ENCODE measurements at places on chromosomes 5 and 9. TPM values are rescaled to one million over a fixed set of nuclear protein-coding genes. Genes with fewer than 3 reads are reported as not detected.

LIX1 gene
- polyA plus RNA-seq = not detected

NR2F1-AS1 gene
- 12.8 TPM for polyA plus RNA-seq

NSMF gene
- polyA plus RNA-seq = 45.9 TPM

GRCh38 chr9:125982798-125983406 lies 235.7 kb downstream of the PBX3 start:
- DNase-seq = no peak
- H3K4me1 ChIP-seq = no peaks in the 10 kb centered on the region
- peaks cover 13% of the 10 kb centered on the region for H3K27me3 ChIP-seq

DNA sequence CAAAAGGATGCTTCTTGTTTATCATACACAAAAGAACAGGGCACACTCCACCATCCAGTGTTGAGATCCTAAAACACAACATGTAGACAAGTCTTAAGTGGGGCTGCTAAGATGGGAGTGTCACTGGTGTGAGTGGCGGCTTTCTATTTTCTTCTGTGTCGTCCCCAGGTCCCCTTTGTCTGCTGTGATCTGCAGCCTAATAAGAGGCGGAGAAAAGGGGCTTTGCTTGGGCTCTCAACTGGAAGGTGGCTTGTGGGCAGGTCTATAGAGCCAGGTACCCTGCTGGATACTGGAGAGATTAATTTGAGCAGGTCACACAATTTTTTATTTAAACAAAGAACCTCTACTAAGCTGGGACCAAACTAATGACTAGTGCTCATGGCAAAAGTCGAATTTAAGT lies 126.1 kb upstream of the SAP30L start:
- H3K4me3 ChIP-seq = no peak overlapping the region
- DNase-seq = no peak
- H3K27me3 ChIP-seq = no peaks in the 10 kb centered on the region
- peaks cover 3% of the 10 kb centered on the region for H3K4me1 ChIP-seq

GRCh38 chr9:99401680-99402504 lies 179.8 kb downstream of the SEC61B start:
- no peaks in the 10 kb centered on the region for H3K27me3 ChIP-seq
- peak overlapping the region; percentile 44 for H3K27ac ChIP-seq
- H3K36me3 ChIP-seq = no peaks in the 10 kb centered on the region
- peaks cover 21% of the 10 kb centered on the region for H3K4me1 ChIP-seq
- DNase-seq = peak; percentile 56
- no peak overlapping the region for H3K4me3 ChIP-seq

DNA sequence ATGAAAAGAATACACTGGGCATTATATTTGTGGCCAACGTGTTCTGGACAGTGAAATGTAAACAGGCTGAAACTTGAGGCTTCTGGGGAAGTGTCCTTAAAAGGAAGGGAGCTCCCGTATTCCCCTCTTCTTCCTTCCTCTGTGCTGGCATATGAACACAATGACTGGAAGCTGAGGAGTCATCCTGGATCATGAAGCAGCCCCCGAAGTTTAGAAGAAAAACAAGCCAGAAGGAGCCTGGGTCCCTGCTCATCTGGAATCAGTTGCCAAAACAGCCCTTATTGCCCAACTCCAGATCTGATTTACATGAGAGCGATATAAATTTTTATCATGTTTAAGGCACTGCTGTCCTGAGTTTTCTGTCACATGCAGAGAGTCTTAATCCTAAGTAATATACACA lies 65.4 kb upstream of the SLC1A1 start:
- peaks cover 3% of the 10 kb centered on the region for H3K27me3 ChIP-seq
- H3K4me3 ChIP-seq = no peak overlapping the region
- no peak for DNase-seq
- H3K27ac ChIP-seq = no peak overlapping the region
- peaks cover 4% of the 10 kb centered on the region for H3K4me1 ChIP-seq

- no peak overlapping the region for H3K4me3 ChIP-seq
- no peak for DNase-seq
- H3K27ac ChIP-seq = no peak overlapping the region
- H3K27me3 ChIP-seq = no peaks in the 10 kb centered on the region
- H3K4me1 ChIP-seq = no peaks in the 10 kb centered on the region
Measured at GRCh38 chr5:68757626-68758212, 336.1 kb upstream of the SLC30A5 start.

- H3K27ac ChIP-seq = no peak overlapping the region
- peak; percentile 75 for DNase-seq
- no peaks in the 10 kb centered on the region for H3K36me3 ChIP-seq
- peaks cover 2% of the 10 kb centered on the region for H3K4me1 ChIP-seq
Measured at GRCh38 chr9:72292874-72293607, 72.0 kb downstream of the ZFAND5 start.

GRCh38 chr5:35313291-35313690 lies 83.0 kb upstream of the PRLR start:
- no peak overlapping the region for H3K4me3 ChIP-seq
- no peak overlapping the region for H3K27ac ChIP-seq
- H3K4me1 ChIP-seq = no peaks in the 10 kb centered on the region

DNA sequence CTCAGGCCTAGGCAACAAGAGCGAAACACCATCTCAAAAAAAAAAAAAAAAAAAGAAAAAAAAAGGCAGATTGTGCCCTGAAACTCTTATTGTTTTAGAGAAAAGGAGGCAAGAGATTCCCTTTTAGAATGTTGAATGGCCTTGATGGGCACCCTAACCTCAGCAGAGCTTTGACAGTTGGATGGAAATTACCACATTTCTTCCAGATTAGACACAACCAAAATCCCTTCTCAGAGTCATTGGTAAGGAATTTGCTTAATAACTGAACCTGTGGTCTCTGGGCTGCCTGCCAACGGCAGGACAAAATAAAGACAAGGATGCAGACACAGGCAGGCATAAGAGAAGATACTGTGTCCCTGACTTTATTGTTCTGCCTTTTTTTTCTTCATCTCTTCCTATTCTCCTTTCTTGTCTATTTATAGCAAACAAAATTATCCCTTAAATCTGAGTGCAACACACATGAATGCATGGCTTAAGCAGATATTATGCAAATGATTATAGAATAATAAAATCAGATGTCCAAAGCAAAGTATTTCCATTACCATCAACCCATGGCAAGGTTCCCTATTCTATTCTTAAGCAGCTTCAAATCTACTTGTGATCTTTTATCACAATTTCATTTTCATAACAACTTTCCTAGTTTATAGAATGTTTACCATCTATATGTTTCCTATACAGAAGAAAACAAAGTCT lies 37.3 kb upstream of the TRIO start:
- no peaks in the 10 kb centered on the region for H3K36me3 ChIP-seq
- DNase-seq = peak; percentile 95
- H3K27ac ChIP-seq = peak overlapping the region; percentile 93

GRM6 gene
- not detected for polyA plus RNA-seq

GRCh38 chr5:161481922-161482321 lies 64.6 kb downstream of the GABRB2 start:
- H3K27me3 ChIP-seq = no peaks in the 10 kb centered on the region
- no peaks in the 10 kb centered on the region for H3K36me3 ChIP-seq
- H3K4me3 ChIP-seq = no peak overlapping the region
- no peak for DNase-seq
- H3K27ac ChIP-seq = no peak overlapping the region
- no peaks in the 10 kb centered on the region for H3K4me1 ChIP-seq

SV2C gene
- not detected for polyA plus RNA-seq

DNA sequence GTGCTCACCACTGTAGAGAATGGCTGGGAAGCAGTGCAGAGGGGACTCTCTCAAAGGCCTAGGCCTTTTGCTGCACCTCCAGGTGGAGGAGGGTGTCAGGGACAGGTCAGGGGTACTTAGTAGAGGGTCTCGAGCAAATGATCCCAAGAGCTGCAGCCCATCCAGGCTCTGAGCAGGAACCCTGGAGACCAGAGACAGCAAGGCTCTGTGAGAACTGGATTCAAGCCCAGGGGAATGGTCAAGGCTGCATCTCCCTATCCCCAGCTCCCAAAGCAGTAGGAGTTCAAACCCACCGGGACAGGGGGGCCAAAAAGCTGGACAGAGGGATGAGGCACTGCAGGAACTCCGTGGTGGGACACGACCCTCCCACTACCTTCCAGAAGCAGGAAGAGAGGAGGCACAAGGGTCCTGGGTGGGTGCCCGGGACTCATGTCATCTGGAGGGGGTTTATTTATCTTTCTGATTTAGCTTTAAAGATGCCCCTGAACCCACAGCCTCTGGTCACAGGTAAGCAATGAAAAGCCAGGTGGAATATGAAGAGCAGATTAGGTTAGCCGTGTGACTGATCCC lies 124.8 kb downstream of the MVB12B start:
- H3K36me3 ChIP-seq = no peaks in the 10 kb centered on the region
- no peak for DNase-seq
- H3K27me3 ChIP-seq = no peaks in the 10 kb centered on the region
- H3K27ac ChIP-seq = no peak overlapping the region
- H3K4me3 ChIP-seq = no peak overlapping the region

DNA sequence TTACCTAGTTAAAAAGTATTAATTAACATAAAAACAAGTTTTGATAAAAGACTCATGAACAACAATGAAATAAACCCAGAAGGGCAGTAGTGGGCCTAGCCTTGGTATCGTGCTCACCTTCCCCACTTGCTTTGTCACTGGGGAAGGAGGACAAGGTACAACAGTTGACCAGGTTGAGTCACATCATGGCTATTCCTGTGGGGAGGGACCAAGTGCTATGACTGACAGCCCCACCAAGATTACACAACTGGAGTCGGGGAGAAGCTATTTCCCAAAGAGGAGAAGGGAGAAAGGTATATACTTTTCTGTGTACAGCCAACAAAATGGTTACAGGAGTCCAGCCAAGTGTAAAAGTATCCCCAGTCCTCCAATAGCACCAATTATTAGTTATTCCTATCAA lies 251.3 kb upstream of the RFX3 start:
- H3K36me3 ChIP-seq = no peaks in the 10 kb centered on the region
- H3K4me3 ChIP-seq = no peak overlapping the region
- no peaks in the 10 kb centered on the region for H3K4me1 ChIP-seq
- peaks cover 5% of the 10 kb centered on the region for H3K27me3 ChIP-seq
- DNase-seq = no peak

GRXCR2 gene
- not detected for polyA plus RNA-seq

GRCh38 chr9:137606005-137606621 lies 627 bp downstream of the ARRDC1 start:
- H3K27me3 ChIP-seq = peaks cover 5% of the 10 kb centered on the region
- DNase-seq = no peak
- H3K36me3 ChIP-seq = no peaks in the 10 kb centered on the region
- H3K27ac ChIP-seq = no peak overlapping the region

GRCh38 chr5:159824188-159825161 lies 91.8 kb upstream of the ADRA1B start:
- H3K36me3 ChIP-seq = no peaks in the 10 kb centered on the region
- no peak overlapping the region for H3K27ac ChIP-seq
- DNase-seq = no peak
- peaks cover 12% of the 10 kb centered on the region for H3K4me1 ChIP-seq

ABCA2 gene
- 46.0 TPM for polyA plus RNA-seq

DNA sequence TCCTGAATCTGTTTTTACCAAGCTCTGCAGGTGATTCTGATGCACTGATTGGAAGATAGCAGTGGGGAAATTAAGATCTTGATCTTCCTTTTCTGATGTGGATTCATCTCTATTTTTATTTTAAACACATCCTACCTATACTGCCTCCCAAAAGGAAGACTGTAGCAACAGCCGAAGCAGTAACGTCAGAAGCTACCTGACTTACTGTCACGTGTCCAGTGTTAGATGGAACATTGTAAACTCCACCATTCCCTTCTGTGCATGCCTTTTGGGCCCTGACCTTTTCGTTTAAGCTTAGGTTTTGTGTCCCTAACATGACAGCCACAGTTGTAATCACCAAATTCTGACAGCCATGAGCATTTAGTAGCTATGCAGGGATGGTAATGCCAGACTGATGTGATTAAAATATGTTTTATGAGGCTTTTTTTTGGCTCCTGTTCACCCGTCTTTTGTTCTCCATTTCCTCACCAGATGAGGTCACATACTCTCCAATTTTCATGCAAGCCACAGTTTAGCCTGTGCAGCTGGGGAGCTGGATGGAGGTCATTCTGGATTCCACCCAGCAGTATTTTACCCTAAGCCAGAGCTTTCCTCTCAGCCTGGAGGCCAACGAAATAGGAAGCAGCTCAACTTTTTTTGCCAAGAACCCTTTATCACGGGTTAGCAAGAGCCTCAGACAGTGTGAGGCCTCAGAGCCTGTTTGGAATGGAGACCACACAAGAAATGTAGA lies 15.6 kb upstream of the FOXD1 start:
- H3K27ac ChIP-seq = no peak overlapping the region
- H3K4me1 ChIP-seq = no peaks in the 10 kb centered on the region
- DNase-seq = peak; percentile 68
- no peak overlapping the region for H3K4me3 ChIP-seq
- H3K36me3 ChIP-seq = no peaks in the 10 kb centered on the region

DNA sequence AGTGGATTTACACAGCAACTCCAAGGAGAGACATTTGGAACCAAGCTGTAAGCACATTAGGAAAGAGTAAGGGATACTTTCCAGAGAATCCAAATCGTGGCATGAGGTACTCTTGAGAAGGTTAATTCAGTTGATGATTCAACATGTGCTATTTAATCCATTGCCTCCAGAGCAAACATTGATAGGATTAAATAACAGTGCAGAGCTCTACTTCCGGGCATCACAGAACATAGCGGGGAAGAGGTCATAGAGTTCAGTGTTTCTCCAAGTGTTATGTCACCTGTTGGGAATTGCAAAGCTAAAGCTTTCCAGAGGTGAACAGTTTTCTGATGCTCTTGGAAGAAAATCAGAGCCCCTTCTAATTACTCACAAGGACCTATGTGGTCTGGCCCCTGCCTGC lies 127.5 kb downstream of the PPP2R2B start:
- no peak overlapping the region for H3K27ac ChIP-seq
- H3K27me3 ChIP-seq = no peaks in the 10 kb centered on the region
- H3K36me3 ChIP-seq = no peaks in the 10 kb centered on the region
- no peaks in the 10 kb centered on the region for H3K4me1 ChIP-seq
- no peak overlapping the region for H3K4me3 ChIP-seq

GRCh38 chr9:108117795-108118194 lies 628.2 kb upstream of the KLF4 start:
- no peaks in the 10 kb centered on the region for H3K36me3 ChIP-seq
- peaks cover 2% of the 10 kb centered on the region for H3K4me1 ChIP-seq
- H3K27me3 ChIP-seq = no peaks in the 10 kb centered on the region
- no peak for DNase-seq
- H3K4me3 ChIP-seq = no peak overlapping the region

RHOBTB3 gene
- polyA plus RNA-seq = 118 TPM

- peaks cover 3% of the 10 kb centered on the region for H3K4me1 ChIP-seq
- peak within 1 kb of the TSS; percentile 79 for H3K4me3 ChIP-seq
- peak within 1 kb of the TSS; percentile 25 for H3K27ac ChIP-seq
- peaks cover 33% of the 10 kb centered on the region for H3K27me3 ChIP-seq
- DNase-seq = peak; percentile 76
- H3K36me3 ChIP-seq = no peaks in the 10 kb centered on the region
Measured at GRCh38 chr9:136245219-136246150, at the start of gene QSOX2. TSS of gene QSOX2 (minus strand) at chr9:136245812. CDS start at chr9:136245803, 9 bp downstream.
